ENCODE measurements at places on chromosomes 6 and 20. TPM values are rescaled to one million over a fixed set of nuclear protein-coding genes. Genes with fewer than 3 reads are reported as not detected.

- H3K27me3 ChIP-seq, result no peaks in the 10 kb centered on the region
- H3K27ac ChIP-seq, result no peak overlapping the region
- H3K36me3 ChIP-seq, result no peaks in the 10 kb centered on the region
Measured at GRCh38 chr6:79269877-79270276, 35.4 kb upstream of the HMGN3 start.

DNA sequence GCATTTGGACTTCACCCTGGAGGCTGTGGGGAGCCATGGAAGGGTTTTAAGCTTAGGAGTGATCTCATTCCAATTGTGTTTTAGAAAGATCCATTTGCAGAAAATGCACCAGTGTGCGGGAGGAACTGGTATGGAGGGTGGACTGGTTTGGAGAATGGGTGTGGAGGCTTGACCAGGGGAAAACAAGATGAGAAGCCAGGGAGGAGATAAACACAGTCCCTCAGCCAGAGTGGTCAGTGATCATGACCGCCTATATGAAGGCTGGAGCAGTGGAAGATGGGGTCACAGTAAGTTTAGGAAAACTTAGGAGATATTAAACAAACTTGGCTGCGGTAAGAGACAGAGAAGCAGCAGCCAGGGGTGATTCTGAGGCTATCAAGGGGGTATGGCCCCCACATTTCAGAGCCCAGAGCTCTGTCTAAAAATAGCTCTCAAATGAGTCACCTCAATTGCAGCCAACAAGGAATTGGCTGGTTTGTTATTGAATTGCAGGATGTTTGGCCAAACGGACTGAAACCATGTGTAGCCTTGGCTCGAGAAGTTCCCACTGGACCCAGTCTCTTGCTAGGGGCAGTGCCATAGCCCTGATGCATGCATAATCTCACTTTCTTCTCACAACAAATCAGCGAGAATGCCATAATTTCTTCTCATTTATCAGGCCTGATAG, 159.9 kb upstream of the TOP1 start:
- H3K4me1 ChIP-seq, result peaks cover 7% of the 10 kb centered on the region
- H3K27me3 ChIP-seq, result no peaks in the 10 kb centered on the region
- DNase-seq, result no peak
- H3K27ac ChIP-seq, result no peak overlapping the region
- H3K36me3 ChIP-seq, result no peaks in the 10 kb centered on the region

GRCh38 chr20:11511821-11512220, 405.9 kb upstream of the BTBD3 start:
- no peaks in the 10 kb centered on the region for H3K27me3 ChIP-seq
- no peak for DNase-seq
- no peak overlapping the region for H3K27ac ChIP-seq

GRCh38 chr6:17842014-17842776, 135.5 kb upstream of the NUP153 start:
- H3K36me3 ChIP-seq, result peaks cover 42% of the 10 kb centered on the region
- no peak for DNase-seq
- no peak overlapping the region for H3K4me3 ChIP-seq
- no peak overlapping the region for H3K27ac ChIP-seq
- no peaks in the 10 kb centered on the region for H3K4me1 ChIP-seq
- no peaks in the 10 kb centered on the region for H3K27me3 ChIP-seq

DNA sequence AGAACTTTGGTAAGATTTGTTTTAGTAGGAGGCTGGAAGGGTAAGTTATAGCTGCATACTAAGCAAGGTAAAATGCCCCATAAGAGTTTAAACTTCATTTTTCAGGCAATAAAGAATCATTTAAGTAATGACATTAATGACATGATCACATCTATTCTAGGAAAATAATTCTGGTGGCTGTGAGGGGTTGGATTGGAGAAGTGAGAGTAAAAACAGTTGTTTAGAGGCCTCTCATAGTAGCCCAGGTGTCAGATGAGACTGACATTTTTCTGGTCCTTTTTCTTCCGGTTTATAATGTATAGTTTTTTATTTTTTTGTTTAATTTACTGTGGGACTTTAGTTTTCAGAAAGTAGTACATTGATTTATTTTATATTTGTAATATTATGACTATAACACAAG, 40.8 kb downstream of the ITCH start:
- H3K27me3 ChIP-seq, result no peaks in the 10 kb centered on the region
- H3K27ac ChIP-seq, result no peak overlapping the region
- no peak overlapping the region for H3K4me3 ChIP-seq
- peaks cover 15% of the 10 kb centered on the region for H3K4me1 ChIP-seq
- no peaks in the 10 kb centered on the region for H3K36me3 ChIP-seq

- no peak overlapping the region for H3K4me3 ChIP-seq
- no peaks in the 10 kb centered on the region for H3K4me1 ChIP-seq
- no peaks in the 10 kb centered on the region for H3K27me3 ChIP-seq
Measured at GRCh38 chr6:113142671-113143174, 714.4 kb upstream of the MARCKS start.

The PRKN gene
- polyA plus RNA-seq, result 11.7 TPM

The B3GALT4 gene
- polyA plus RNA-seq, result 1.8 TPM
